Activated naive CD4-positive, alpha-beta T cell (primary cell): ENCODE measurements at places on chromosomes 6 and 20.

DNA sequence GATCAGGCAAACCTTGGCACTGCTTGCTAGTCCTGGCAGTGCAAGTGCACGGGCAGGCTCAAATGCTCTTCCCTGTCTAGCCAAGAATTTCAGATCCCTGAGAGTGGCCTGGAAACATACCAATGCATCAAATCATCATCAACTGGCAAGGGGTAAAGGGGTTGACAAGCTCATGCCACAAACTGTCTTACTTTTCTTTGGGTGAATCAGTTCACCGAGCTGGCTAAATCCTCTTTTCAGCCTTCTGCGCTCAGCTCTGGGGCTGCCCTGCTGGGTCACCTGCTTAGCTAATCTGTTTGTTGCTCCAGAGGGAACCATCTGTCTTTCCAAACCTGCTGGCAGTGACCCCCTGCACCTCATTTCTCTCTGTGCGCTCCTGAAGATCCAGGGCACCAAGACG is 59.5 kb downstream of the LYRM4 start:
- DNase-seq, result no peak

GRCh38 chr6:87572883-87573282 is 16.9 kb downstream of the RARS2 start:
- DNase-seq, result no peak

GRCh38 chr20:57198132-57199072 is 68.0 kb downstream of the BMP7 start:
- DNase-seq, result no peak

GRCh38 chr6:107152638-107153430 is 37.5 kb upstream of the BEND3 start:
- no peak for DNase-seq

- DNase-seq, result no peak
Measured at GRCh38 chr6:153038378-153039057, 36.0 kb upstream of the MTRF1L start.

DNA sequence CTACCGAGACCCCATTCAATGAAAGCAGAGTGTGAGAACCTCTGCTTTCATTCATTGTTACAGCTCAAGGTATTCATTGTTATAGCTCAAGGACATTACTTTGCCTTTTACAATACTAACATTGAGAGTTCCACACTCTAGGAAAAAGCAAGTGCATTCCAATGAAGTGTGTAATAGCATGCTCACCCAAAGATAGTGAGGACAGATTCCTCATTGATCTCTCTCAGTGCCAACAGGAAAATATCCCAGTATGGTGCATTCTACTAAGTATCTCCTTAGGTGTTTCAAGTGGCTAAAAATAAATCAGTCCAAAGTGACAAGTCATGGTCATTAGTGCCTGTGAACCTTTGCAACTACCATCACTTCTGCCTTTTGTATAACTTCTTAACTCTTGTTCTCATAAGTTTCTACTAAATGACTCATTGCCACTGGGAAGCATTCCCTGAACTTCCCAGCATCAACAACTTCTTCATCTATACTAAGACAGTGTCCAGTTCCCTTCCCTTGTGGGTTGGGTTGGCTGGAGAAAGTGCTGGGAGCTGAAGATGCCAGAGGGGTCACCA is 140.7 kb upstream of the STXBP5 start:
- DNase-seq, result no peak

GRCh38 chr6:2554651-2555260 is 196.0 kb downstream of the MYLK4 start:
- DNase-seq, result no peak

DNA sequence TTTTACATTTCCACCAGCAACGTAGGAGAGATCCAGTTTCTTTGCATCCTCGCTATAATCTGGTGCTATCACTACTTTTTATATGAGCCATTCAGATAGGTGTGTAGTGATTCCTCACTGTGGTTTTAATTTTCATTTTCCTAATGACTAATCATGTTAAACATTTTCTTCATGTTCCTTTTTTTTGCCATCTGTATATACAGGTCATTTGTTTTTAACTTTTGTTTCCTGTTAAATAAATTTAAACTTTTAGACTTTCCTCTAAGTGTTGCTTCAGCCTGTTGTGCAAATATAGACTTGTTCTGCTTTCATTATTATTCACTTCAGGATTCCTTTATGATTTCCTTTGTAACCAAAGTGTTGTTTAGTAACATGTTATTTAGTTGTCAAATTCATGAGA is 697.4 kb downstream of the PTPRT start:
- no peak for DNase-seq

DNA sequence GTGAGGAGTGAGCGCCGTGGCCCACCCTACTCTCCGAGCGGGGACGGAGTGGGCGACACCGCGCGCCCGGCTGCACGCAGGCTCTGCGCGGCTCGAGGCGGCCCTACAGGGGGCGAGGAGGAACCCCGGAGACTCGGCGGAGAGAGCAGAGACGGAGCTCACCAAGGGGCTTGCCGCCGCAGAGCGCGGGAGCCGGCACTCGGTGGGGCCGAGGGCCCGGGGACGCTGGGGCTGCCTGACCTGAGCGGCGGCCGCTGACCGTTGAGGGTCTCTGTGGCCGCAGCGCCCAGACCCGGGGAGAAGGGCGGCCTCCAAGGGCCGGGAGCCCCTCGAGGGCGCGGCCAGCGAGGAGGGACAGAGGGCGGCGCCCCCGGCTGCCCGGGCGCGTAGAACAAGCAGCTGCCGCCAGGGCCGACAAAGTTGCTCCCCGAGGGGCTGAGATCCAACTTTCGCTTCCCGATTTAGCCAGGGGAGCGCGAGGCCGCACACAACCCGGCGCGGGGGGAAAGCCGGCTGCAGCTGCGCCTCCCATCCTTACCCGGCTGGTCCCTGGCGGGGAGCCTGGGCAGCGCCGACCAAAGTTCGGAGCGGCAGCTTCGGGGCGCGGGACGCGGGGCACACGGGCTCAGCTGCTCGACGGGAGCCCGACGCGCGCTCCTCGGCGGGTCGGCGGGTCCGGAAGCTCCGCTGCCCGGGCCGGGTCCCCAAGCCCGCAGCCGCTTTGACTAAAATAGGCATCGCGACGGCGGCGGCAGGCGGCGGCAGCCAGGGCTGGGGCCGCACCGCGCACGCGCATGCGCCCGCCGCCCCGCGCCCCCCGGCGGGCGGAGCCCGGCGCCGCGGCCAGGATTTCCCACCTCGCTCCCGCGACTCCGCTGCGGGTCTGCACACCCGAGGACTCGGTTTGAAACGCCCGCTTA is 43.1 kb downstream of the POPDC3 start:
- no peak for DNase-seq

- no peak for DNase-seq
Measured at GRCh38 chr20:63204362-63204761, 11.6 kb downstream of the YTHDF1 start.

- no peak for DNase-seq
Measured at GRCh38 chr6:34676140-34676539, 20.4 kb downstream of the ILRUN start.

DNA sequence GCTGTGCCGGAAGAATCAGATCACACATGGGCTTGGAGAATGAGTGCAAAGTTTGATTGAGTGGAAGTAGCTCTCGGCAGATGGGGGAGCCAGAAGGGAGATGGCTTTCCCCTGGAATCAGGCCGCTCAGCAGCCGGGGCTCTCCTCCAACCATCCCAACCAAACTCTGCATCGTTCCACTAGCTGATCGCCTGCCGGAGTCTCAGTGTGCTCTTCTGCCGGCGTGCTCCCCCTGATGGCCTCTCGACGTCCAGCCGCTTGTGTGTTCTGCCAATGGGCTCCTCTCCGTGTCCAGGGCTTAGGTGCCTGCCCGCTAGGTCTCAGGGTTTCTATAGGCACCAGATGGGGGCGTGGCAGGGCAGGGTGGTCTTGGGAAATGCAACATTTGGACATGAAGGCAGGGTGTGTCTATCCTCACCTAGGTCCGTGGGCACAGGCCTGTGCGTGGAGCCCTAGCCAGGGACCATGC is 4.9 kb upstream of the BIRC7 start:
- no peak for DNase-seq

DNA sequence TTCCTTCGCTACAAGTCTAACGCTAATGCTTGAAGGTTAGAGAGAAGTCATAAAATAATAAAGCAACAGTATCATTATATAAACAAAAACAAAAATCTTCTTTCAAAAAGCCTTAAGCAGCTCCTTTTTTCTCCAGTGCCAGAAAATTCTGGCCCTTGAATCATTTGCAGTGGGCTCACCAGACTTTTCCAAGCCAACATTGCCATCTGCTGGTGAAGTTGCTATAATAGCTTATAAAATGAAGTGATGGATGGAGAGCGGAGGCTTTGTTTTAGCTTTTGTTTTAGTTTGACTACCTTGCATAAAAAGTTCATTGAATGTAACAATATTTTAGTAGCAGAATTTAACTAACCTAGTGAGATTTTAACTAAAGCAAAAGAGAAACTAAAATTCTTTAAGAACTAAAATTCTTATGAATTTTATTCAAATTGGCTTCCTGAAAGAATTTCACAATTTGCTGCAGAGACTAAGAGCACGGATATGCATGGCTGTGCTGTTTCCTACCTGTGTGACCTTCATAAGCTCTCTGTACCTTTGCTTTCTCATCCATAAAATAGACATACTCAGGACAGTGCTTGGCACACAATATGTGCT is 44.8 kb upstream of the SLC2A12 start:
- peak; percentile 8 for DNase-seq

GRCh38 chr6:73121421-73121993 is 103.8 kb downstream of the KHDC1L start:
- no peak for DNase-seq

GRCh38 chr6:37139230-37139962 is 30.6 kb upstream of the PIM1 start:
- DNase-seq, result no peak

DNA sequence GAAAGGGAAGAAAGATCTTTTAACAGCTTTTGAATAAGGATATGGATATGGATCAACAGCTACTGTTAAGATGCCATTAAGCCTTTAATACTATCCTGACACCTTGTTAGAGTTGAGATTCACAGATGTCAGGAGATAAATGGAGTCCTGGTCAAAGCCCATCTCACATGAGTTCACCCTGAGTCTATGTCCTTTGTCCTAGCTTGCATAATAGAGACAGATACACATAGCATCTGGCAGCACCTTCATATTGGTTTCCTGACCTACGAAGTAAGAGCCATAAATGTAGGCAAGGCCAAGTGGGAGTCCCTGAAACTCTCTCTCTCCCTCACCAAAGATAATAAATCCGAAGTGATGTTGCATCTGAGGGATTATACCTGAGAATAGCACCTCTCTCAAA is 79.1 kb upstream of the F13A1 start:
- DNase-seq, result no peak

- DNase-seq, result peak; percentile 40
Measured at GRCh38 chr6:28657769-28658465, 132.2 kb downstream of the GPX5 start.

- DNase-seq, result no peak
Measured at GRCh38 chr6:3538536-3538935, 81.7 kb upstream of the SLC22A23 start.

- DNase-seq, result no peak
Measured at GRCh38 chr6:1600764-1601157, 9.0 kb upstream of the FOXC1 start.

- no peak for DNase-seq
Measured at GRCh38 chr6:105644073-105644489, 241.2 kb upstream of the PREP start.

DNA sequence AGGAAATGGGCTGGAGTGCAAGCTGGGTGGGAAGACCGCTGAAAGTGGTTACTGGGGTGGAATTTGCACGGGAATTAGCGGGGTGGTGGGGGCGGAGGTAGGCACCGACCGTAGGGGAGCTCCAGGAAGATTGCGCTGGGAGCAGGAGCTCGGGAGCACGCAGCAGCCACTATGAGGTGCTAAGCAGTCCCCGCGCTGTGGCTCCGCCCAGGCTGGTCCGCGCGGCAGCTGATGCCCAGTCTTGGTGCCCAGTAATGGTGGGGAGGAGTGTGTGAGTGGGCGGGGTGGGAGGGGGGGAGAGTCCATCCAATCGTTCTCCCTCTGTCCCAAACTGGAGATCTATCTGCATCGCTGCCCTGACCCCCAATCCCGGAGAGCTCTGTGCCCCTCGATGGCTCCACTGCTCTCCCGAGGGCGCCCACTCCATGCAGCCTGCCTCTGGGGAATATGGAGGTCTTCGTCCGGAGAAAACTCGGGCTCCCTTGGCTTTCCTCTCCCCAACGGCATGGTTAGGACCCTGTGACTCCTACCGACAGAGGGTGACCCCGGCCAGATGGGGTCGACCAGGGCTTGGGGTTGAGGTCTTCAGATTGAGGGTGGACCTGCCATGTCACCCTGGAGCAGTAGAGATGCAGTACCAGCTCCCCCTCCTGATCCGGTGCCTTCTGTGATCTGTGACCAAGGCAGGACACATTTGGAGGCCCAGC is 5.3 kb downstream of the TP53TG5 start:
- no peak for DNase-seq

GRCh38 chr20:26209171-26209941 is 512.7 kb upstream of the ZNF337 start:
- DNase-seq, result peak; percentile 16

- DNase-seq, result no peak
Measured at GRCh38 chr6:14867802-14868201, 378.1 kb upstream of the JARID2 start.

GRCh38 chr6:37757381-37757780 is 59.7 kb upstream of the MDGA1 start:
- no peak for DNase-seq

DNA sequence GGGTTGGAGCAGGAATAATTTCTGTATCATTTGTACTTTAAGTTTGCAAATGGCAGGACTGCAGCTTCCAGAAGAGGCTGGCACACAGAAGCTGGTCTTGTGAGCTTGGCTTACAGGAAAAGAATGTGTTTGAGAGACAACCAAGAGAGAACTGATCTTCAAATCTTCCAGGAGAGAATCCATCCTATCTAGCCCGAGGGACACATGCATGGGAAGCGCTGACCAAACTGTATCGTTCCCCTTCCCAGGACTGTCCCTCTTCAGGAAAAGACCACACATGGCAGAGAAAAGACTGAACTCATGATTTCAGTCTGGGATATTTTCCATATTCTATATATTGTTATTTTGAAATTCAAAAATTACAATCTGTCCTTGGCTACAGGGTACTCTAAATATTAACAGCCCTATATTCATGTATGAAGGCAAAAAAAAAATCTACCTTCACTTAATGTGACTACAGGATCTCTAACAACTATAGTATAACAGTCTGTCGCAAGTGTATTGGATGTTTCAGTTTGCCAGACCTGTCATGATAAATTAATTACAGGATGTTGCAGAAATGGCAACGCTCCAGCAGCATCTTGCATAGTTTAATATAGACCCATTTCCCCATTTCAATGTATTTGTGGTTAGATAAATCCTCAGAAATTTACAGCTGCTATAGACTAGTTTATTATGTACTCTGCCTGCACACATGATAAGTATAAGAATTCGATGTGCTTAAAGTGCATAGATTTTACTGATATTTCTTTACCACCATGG is 99.4 kb downstream of the MYB start:
- DNase-seq, result no peak
